Non-pigmented ciliary epithelial cell (primary cell): ENCODE measurements at places on chromosomes 4 and X.

DNA sequence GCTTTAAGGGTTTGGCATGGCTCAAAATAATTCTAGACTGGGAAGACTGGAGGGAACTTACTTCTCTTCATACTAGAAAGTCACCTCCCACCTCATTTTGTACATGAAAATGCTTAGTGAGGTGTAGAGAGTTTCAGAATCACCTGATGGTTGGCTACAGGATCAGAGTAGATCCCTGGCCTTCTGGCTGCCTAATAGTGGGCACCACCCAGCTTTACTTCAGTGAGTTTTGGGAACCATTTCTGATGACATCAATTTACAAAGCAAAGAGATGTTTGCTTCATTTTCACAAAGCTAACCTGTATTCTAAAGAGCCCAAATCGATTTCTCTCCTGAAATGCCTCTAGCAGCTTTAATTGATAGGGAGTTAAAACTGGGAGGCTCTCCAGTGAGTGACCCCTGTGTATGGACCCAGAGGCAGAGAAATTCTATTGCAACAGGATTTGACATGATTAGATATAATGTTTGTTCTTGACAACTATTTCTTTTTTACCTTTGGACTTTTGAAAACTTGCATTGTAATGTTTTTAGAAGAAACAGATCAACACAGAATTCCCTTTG is 180.5 kb downstream of the PTTG2 start:
- DNase-seq, result no peak

DNA sequence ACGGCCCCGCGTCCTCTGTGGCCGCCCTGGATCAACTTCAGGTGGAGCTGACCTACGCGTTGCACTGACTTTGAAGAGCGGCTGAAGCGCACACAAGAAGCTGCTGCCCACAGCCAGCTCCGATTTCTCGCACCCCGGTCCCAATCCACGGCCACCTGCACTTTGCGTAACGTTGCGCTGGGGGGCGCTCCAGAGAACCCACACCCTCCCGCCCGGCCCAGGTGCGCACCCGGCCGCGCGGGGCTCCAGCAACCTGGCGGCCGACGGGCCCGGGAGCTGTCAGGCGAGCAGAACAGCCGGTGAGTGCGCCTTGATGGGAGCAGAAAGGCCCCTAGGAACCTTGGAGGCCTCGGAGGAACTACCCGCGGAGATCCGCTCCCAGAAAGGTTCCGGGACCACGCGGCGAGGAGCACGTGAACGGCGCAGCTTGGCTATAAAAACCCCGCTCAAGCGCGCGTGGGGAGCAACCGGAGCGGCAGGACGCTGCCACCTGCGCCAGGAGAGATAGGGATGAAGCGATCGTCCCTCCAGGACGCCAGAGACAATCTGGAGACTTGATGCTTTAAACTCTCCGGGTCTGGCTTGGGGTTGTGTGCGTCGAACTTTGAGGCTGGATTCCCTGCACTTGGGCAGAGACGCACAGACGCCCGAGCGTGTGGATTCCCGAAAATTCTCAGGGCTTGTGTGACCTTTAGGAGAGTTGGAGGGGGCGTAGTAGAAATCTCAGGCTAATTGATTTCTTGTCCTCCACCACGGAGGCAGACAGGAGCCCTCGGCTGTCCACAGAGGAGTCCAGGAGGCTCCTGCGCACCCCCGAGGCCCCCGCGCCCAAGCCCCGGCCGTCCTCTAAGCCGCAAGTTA is 591 bp upstream of the NWD2 start:
- DNase-seq, result no peak

DNA sequence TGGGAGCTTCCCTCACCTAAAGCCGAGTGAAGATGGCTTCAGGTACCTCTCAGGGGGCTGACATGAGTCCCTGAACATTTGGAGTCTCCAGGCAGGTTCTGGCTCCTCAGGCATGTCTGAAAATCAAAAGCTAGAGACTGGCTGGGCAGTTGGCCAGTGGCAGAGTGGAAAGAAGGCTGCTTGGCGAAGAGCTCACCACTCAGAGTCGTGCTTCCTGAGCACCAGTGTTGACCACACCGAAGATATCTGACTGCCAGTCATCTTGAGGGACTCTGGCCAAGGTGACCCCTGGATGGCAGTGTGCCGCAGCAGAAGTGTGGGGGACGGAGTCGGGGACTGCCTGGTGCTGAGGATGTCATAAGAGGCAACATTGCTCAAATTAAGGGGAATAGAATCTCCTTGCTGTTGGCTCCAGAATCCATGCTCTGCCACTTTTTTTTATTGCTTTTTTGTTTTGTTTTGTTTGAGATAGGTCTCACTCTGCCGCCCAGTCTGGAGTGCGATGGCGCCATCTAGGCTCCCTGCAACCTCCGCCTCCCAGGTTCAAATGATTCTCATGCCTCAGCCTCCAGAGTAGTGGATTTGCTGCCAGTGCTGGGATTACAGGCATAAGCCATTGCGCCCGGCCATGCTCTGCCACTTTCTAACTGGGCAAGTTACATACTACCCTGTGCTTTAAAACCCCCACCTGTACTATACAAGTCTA is 172.5 kb upstream of the GATB start:
- no peak for DNase-seq

- no peak for DNase-seq
Observed at GRCh38 chr4:3237712-3238560, 11.0 kb upstream of the MSANTD1 start.

DNA sequence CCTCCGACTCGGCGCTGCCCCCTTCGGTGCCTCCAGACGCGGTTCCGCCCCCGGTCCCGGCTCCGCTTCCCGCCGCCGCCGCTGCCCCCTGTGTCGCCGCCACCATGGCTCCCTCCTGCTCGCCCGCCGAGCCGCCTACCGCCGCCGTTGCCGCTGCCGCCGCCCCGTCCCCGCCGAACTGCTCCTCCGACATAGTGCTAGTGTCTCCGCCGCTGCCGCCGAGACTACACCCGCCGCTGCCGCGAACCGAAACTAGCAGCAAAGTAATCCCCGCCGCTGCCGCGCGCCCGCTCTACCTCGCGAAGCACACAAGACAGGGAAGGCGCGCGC is 340 bp downstream of the HNRNPD start:
- DNase-seq, result no peak

- no peak for DNase-seq
Observed at GRCh38 chrX:74521961-74522751, 92.3 kb downstream of the RLIM start.

DNA sequence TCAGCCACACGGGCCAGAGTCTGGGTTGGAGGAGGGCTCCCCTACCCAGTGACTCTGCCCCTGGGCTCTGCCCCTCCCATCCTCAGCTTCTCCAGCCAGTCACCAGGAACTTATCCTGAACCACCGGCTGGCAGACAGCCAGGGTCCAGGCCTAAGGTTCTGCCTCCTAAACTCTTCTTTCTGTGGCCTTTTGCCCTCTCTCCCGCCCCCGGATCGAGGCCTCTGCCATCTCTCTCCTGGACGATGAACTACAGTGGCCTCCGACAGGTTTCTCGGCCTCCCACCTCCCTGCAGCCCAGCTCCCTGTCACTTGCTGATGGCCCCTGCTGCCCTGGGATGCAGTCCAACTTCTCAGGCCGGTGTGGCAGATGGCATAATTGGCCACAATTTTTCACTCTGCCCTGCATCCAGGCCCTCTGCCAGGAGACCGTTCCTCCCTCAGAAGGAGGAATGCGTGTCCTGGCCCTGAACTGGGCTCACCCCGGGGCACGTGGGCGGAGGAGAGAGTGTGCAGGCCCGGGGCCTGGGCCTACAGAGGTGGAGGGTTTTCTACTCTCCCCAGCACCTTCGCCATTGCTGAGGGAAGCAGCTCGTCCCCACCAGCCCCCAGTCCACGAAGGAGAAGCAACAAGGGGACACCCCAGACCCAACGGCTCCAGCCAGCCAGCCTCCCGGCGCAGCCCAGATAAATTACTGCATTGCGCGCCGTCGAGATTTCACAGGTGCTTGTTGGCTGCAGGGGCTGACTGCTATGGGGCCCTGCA is 81.9 kb upstream of the LRPAP1 start:
- no peak for DNase-seq

- no peak for DNase-seq
Observed at GRCh38 chrX:120761810-120762209, 113.9 kb downstream of the CT47B1 start.

DNA sequence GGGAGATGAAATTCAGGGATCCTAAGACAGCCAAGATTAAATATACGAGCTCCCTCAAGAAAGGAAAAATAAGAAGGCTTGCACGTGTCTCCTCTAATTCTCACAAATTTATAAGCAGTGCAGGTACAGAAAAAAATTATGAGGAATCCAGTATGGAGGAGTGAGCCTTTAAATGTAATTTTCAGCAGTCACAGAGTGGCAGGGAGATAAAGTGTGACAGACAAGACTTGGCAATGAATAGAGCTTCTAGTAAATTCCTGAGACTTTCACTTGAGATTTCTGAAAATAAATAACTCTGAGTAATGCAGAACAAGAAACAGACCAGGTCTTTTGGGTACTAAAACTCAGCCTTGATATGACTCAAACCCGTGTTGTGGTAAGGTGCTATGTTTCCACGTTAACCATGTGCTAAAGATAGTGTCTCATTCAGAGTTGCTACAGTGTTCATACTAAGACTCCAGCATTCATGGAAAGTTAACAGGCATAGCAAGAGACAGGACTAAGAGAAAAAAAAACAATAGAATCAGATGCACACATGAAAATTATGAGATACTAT is 119.8 kb downstream of the SPOCK3 start:
- DNase-seq, result peak; percentile 10

DNA sequence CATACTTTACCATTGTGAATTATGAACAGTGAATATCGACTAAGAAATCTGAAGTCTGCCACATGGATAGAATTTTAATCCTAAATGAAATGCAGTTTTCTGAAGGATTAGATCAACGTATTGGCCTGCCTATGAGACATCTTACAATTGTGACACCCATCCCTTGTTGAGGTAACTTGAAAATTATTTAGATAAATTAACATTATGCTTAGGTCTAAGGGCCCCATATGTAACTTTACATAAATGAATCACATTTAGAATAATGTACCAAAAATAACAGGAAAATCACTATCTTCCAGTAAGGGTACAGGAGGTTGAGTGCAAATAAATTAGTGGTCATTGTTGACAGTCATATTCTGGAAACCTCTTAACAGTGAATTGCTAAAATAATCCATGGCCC is 13.5 kb downstream of the XAGE5 start:
- no peak for DNase-seq

GRCh38 chr4:43048570-43048969 is 156.1 kb downstream of the GRXCR1 start:
- no peak for DNase-seq

DNA sequence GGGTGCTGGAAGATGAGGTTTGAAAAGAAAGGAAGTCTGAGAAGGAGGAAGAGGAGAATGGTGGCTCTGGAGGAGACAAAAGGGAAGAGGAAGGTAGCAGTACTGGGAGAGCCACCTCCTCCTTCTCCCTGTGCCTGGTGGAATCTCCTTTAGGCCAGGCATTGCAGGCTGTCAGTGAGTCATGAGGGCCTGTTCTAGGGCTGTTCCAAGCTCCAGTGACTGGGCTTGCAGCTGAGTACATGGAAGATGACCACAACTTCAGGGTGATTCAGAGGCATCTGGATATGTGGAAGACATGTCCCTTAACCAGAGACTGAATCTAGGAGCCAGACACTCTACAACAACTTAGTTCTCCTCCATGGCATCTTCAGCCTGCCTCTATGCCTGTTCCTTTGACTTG is 107.8 kb downstream of the EFNB1 start:
- DNase-seq, result peak; percentile 78

GRCh38 chr4:38757945-38758600 is 24.7 kb downstream of the TLR10 start:
- no peak for DNase-seq

- DNase-seq, result no peak
Observed at GRCh38 chrX:127276326-127276725, 456.8 kb downstream of the PRR32 start.

DNA sequence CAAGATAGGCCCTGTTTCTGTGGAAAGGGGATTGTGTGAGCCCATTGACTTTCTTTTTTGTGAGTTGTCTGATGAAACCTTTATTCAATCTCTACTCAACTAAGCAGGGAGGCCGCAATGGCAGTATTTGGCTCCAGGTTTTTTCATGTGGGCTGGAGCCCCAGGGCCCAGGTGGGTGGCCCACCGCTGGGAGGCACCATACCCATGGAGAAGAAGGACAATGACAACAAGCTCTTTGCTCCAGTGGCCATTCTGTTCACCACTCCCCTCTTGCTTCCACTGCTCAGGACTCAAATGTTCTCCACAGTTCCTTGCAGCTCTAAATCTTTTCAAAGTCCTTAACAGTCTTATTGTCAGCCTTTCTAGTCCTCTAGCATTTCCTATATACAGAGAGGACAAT is 54.1 kb downstream of the HOPX start:
- DNase-seq, result no peak

DNA sequence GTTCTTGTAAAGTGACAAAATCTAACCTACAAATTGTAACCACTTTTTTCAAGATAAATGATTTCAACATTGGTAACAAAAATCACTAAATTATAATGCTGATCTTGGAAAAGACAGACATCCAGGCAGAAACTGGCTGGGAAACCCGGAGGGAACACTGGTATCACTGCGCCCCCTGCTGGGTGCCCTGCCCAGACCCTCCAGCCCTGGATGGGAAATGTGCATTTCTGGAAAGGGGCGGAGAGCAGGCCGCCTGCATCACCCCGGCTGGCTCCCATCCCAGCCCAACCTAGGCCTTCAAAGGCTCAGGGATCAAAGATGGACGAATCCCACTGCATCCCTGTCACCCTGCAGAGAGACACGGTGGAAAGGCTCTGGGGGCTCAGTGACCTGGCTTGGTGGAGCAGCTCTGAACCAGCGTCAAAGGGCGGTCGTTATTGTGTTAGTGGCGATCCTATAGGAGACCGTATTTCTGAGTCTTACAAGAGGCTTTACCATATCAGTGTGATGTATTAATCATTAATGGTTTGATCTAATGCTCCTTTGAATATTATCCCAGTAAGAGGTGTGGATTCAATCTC is 37.3 kb downstream of the ACOX3 start:
- no peak for DNase-seq

DNA sequence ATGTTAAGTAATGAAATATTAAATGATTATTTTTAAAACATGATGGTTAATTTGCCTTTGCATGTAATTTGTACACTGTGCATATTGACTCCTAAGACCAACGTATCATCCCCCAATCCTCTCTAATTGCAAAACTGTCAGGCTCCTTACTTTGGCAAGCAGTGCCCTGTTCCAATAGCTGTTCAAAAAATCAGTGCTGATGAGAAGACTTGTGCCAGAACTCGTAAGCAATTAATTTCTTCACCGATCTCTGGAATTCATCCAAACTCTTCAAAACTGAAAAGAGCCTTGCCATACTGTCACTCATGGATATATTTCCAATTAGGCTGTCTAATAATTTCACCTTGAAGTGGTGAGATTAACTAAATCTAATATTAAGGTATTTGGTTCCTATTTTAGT is 493.9 kb upstream of the NDST4 start:
- no peak for DNase-seq

- DNase-seq, result no peak
Observed at GRCh38 chr4:181083757-181084361, 1159.3 kb upstream of the TENM3 start.

DNA sequence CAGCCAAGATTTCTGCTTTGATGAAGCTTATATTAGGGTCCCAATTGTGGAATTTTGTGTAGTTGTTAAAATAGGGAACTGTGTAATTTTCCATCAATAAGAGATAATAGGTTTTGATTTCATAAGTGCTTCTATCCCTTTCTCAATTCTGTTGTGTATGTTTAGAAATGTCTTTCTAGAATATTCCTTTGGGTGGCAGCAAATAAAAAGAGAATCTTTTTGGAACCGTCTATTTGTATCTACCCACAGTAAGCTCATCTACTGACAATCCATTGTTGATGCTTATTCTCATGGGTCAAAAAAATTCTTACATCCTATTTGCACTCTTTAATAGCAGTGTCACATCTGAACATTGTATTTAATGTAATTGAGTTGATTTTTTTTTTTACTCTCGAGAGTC is 61.7 kb downstream of the TMA16 start:
- no peak for DNase-seq

GRCh38 chrX:21373637-21374162 is 518 bp upstream of the CNKSR2 start:
- DNase-seq, result no peak
